ENCODE measurements at places on chromosomes 2 and 18.

DNA sequence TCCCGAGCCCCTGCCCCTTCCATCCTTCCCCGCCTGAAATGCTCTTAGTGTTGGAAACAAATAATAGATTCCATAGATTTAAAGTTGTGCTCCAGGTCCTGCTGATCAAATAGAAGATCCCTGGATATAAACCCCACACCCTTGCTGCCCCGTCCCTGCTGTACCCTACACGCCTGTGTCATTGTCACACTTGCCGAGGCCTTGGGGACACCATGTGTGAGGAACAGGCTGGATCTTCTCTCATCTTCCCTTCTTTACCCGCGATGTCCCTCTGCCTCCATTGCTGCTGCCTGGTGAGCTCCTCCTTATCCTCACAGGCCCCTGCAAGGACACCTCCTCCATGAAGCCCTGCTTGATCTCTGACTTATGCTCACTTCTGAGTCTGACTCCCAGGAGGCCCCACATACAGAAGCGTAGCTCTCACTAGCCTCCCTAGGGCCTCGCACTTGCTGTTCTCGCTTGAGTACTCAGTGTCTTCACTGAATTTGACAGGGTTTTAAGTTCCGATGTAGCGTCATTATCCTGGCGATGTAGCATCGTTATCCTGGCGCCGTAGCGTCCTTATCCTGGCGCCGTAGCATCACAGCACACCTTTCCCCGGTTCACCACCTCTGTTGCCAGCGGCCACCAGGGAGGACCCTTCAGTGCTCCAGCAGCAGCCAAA, 221.9 kb downstream of the NDUFA10 start:
- DNase-seq, result no peak

DNA sequence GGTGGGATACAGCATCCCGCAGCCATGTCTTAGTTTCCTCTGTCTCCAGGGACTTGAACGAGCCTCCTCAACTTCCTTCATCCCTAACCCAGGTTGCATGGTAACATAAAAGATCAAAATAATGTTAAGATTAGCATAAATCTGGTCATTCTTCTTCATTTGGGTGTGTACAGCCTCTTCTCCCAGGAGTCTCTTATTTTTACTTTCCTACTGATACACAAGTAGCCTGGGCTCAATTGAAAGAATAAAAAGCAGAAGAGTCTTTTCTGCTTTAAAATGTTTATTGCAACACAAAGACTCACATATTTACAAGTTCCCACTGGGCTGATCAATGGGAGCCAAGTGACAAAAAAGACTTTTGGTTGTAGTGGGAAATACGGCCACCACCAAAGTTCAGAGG, 137.9 kb upstream of the PID1 start:
- no peak for DNase-seq

DNA sequence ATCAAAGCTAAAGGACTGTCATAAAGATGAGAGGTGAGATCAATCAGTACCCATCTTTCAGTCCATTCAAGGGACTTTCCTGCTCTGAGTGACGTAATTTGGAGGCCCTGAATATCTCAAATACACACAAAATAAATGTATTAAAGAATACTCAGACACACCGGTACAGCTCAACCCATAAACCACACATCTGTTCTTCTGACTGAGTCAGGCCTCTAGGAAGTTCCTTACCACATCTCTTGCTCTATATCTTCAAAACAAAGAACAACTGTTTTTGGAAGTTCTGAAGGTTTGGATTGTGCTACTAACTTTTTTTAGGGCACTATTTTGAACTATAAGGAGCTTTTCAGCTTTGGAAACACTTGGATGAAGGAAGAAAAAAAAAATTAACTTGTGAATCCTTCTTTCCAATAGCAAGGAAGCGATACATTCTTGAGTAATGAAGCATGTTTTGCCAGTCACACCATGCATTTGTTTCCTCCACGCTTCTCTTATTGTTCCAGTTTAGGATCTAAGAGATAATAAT, 866.5 kb upstream of the VRK2 start:
- no peak for DNase-seq

DNA sequence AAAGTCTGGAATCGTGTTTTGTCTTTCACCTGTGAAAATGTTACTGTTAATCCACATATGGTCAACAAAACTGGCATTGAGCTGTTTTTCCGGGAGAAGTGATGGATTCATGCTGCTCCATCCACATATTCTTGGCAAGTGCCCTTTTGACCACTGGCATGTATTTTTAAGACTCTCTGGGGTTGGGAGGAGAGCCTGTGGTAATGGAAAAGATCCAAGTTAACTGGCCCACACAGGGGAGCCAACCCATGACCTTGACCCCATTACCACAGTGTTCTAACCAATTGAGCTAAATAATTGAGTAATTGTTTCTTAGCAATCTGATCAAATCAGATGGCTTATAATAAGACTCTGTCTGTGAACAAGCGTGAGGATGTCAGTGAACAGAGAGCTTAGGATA, 296.2 kb upstream of the NRP2 start:
- no peak for DNase-seq

DNA sequence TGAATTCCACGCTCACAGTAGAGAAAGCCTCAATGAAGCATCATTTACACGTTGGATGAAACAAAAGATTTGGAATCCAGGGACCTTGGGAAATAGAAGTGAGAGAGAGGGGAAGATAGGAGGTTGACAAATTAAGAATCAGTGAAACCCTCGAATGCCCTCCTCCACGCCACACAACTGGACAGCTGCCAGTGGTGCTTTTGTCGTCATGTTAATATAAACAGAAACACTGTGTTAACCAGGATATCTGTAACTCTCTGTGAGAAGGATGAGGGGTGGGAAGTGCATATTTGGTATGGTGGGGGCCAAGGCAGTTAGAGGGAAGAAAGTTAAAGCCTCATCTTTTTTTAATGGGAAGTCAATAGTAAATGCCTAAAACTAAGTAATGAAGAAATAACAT, 108.7 kb downstream of the GFPT1 start:
- DNase-seq, result no peak

GRCh38 chr18:48544116-48544515, 5.3 kb downstream of the CTIF start:
- no peak for DNase-seq

- no peak for DNase-seq
These were observed 3.4 kb upstream of the ASNSD1 start for GRCh38 chr2:189657867-189658266.
